ENCODE measurements at places on chromosomes 11 and 22.
A peak's percentile ranks its signal among the peaks of the same experiment; 100 is the strongest.

DNA sequence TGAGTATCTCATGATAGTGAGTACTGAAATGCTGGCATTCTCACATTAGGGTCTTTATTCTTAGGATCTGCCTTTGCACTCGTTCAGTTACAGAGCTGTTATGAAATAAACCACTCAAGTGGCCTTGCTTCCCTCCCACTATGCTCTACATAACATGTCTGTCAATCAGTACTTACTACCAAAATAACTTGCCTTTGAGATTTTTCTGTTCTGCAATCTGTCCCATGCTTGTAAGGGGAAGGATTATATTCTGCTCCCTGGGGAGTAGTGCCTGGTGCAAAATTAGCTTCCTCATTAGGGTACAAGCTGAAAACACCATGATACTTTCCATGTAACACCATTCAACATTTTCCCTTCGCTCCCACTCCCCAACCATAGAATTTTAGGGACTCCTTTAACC lies 1.9 kb upstream of the GRAP2 start:
- DNase-seq = no peak

GRCh38 chr11:127052404-127052803 lies 51.8 kb upstream of the KIRREL3 start:
- DNase-seq = peak; percentile 68

DNA sequence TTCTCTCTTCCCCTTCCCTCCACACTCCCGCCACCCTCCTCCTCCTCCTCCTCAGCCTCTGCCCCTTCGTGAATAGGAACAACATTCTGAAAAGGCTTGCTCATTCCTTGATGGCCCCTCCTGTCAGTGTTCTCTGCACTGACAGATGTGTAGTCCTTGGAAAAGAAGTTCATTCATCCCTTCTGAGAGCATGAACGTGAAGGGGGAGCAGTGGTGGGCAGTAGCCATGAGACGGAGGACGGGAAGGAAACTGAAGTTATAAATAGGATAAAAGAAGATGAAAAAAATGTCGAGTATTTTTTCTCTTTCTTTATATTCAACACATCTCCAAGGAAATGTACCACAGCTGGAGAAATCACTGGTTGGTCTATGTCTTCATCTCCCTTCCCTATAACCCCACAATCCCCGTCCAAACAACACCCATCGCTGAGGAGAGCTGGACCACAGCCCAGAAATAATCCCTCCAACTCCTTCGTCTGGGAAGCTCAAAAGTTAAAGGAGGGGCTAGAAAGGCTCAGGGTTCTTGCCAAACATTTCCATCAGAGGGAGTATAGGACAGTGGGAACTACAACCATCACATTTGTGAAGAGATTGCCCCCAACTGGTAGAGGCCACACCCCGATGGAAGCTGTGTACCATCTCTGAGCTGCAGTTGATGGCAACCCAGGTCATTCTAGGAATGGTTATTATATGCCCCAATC lies 33.5 kb downstream of the ETS1 start:
- no peak for DNase-seq

GRCh38 chr22:32271389-32271788 lies 16.2 kb upstream of the SLC5A4 start:
- DNase-seq = no peak

- no peak for DNase-seq
Measured at GRCh38 chr22:26725012-26725676, 67.8 kb downstream of the MIAT start.

- no peak for DNase-seq
Measured at GRCh38 chr11:76732643-76733042, 50.5 kb upstream of the TSKU start.

DNA sequence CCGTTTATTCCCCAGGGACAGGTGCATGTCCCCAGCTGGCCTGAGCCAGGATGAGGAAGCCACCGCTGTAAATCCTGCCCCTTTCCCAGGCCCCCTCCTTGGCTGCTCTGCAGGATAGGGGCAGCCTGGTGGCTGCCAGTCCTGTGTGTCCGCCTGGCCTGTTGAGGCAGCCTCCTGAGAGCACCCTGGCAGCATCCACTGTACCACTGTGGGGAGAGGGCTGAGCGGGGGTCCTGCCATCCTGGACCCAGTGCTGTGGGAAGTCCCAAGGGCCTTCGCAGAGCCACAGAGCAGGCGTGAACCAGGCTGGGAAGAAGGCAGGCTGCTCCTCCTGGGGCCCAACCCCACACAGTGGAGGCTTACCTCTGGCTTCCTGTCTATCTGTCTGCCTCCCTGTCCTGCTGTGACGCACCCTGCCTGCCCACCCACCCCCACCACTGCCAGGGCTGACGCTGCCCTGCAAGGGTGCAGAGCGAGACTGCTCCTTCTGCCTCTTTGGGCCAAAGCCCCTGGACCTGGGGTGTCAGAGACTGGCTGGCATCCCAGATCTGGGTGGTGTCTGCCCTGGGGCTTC lies 8.4 kb downstream of the KCTD17 start:
- DNase-seq = no peak

DNA sequence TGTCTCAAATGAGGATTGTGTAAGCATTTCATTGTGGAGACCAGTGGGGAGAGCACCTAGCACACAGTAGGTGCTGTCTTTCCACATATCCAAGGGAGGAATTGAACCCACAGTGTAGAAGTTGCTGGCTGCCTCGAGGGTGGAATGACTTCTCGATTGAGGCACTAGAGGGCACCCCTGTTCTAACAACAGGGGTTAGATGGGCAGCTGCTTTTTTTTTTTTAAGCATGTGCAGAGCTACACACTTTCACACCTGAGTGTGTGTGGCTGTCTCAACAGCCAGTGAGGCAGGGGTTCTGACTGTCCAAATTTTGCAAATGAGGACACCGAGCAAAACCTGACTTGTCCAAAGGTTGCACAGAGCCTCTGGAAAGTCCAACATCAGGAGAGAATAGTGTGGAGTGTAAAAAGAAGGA lies 118.2 kb upstream of the CRYBB3 start:
- peak; percentile 41 for DNase-seq

DNA sequence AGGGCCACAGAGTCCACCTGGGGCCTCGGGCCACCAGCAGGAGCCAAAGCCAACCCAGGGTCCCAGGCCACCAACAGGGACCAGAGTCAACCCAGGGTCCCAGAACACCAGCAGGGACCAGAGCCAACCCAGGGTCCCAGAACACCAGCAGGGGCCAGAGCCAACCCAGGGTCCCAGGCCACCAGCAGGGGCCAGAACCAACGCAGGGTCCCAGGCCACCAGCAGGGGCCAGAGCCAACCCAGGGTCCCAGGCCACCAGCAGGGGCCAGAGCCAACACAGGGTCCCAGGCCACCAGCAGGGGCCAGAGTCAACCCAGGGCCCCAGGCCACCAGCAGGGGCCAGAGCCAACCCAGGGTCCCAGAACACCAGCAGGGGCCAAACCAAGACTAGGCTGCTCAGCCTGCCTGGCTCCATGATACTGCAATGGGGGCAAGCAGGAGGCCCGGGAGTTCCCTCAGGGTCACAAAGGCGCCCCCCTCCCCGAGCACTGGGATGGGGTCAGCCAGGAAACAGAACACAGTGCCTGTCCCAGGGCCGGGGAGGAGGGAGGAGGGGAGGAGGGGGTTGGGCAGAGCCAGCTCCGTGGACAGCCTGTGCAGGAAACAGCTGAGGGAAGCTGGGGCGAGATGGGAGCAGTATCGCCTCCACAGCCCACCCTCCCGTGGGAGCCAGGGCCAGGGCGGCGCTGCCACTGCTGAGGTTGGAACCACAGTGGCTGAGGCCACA lies 62.0 kb upstream of the PRR5 start:
- no peak for DNase-seq

- DNase-seq = no peak
Measured at GRCh38 chr11:23859087-23859486, 637.8 kb upstream of the LUZP2 start.

GRCh38 chr11:10375280-10375971 lies 70.6 kb downstream of the ADM start:
- no peak for DNase-seq

DNA sequence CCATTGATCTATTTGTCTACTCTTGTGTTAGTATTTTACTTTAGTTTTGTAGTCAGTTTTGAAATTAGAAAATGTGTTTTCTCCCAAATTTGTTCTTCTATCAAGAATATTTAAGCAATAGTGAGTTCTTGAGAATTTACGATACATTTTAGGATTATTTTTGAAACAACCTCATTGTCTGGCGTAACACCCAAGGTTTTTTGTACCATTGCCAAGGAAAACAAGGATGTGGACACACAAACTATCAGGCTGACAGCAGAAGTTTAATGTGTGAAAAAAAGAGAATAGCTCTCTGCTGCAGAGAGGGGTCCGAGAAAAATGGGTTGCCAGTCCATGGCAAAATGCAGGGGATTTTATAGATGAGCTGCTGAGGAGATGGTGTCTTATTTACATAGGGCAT lies 865.1 kb upstream of the CNTN5 start:
- no peak for DNase-seq

DNA sequence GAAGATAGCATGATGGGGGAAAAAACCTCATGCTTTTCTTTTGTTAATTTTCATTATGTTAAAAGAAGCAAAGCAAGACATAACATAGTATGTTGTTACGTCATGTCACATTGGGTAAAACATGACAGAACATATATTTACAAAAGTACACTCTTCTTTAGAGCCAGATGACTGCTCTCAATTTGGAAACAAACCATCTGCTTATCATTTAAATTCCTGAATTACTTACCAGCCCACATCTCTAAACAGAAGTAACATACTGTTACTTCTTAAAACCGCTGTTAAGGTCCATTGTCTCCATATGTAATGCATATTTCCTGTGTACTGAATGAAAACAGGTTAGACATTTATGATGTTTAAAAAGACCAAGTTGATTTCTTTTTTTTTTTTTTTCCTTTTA lies 100.0 kb downstream of the TMEM135 start:
- DNase-seq = no peak

- no peak for DNase-seq
Measured at GRCh38 chr11:71384561-71384960, 63.6 kb downstream of the DHCR7 start.

- DNase-seq = no peak
Measured at GRCh38 chr11:117818041-117818873, 6.3 kb downstream of the FXYD2 start.

DNA sequence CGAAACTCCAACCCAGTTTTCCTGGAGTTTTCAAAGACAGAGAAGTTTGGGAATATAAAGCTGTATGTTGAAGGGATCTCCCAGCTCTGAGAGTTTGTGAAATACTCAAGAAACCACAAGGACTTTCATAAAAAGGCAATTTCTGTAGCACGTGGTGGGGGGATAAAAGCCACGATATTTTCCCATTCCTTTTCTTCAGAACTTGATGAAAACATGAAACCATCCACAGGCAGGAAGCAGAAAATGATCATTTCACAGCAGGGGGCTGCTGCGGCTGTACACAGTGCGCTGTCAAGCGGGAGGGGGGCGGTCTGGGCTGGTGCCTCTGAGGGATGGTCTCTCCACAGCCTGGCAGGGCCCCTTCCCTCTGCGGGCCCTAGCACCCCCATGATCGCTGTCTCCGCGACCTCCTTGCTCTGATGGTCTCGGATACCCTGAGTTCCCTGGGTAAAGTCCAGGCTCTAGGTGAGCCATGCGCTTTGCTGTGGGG lies 423.2 kb downstream of the MN1 start:
- no peak for DNase-seq

GRCh38 chr22:32967386-32968101 lies 90.6 kb downstream of the SYN3 start:
- DNase-seq = peak; percentile 14

DNA sequence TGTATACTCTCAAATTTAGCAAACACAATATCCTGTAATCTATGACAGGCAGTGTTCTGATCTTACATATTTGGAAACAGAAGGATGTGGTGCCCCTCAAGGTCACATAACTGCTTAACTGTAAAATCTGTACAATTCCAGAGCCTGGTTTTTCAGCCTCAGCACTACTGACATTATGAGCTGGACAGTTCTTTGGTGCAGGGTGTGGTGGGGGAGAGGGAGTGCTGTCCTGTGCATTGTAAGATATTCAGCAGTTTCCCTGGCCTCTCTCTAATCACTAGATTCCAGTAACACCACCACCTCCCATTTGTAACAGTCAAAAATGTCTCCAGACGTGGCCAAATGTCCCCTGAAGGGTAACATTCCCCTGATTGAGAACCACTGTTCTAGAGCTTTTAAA lies 1.8 kb upstream of the OR5B21 start:
- DNase-seq = no peak

GRCh38 chr22:41132550-41132949 lies 40.2 kb downstream of the EP300 start:
- no peak for DNase-seq

DNA sequence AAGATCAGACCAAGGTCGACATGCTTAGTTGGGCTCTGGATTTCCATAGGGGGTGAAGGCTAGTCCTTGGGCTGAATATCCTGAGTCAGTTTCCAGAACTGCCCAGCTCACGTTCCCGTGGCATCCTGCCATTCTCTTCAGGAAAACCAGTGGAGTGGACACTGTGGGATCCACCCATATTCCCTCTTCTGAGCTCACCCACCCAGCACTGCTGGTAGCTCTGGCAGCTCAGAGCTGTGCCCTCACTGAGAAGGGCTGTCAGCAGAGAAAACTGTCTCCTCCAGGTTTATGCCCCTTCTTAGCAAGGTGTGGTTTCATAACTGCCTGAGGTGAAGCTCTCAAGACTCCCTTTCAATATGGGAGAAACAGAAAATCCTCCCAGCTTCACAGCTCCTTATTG lies 111.7 kb downstream of the GGTLC2 start:
- no peak for DNase-seq

GRCh38 chr11:91749251-91749650 lies 475.4 kb upstream of the FAT3 start:
- no peak for DNase-seq

DNA sequence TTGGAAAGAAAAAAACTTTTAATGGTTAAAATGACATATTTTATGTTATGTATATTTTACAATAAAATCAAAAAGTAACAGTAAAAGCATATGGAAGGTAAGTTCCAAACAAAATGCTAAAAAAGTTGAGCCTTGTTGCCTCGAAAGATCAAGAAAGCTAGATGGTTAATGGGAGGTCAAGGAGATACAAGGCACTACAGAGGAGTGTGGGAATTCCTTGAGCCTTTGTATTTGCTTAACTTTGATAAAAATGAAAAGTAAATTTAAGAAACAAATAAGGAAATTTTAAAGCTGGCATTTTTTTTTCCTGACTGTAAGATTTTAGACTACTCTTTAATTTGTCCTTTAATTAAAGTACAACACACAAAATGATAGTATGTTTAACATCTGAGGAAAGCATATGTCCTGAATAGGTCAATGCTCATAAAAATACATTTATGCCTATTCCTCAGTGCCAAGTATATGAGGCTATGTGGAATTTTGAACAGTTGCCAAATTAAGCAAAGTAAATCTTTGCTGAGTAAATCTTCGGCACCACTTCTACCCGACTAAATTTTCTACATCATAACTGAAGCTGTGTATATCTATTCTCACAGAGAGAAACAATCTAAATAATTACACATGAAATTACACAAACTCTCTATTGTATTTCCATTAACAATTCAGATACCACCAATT lies 108.8 kb downstream of the TTC28 start:
- no peak for DNase-seq

DNA sequence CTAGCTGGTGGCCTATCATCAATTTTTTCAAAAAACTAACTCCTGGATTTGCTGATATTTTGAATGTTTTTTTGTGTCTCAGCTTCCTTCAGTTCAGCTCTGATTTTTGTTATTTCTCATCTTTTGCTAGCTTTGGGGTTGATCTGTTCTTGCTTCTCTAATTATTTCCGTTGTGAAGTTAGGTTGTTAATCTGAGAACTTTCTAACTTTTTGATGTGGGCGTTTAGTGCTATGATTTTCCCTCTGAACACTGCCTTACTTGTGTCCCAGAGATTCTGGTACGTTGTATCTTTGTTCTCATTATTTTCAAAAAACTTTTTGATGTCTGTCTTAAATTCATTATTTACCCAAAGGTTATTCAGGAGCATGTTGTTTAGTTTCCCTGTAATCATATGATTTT lies 19.1 kb downstream of the NARS2 start:
- DNase-seq = no peak
